Aorta (tissue), 5 donors: ENCODE measurements at places on chromosomes 7 and 10.

DNA sequence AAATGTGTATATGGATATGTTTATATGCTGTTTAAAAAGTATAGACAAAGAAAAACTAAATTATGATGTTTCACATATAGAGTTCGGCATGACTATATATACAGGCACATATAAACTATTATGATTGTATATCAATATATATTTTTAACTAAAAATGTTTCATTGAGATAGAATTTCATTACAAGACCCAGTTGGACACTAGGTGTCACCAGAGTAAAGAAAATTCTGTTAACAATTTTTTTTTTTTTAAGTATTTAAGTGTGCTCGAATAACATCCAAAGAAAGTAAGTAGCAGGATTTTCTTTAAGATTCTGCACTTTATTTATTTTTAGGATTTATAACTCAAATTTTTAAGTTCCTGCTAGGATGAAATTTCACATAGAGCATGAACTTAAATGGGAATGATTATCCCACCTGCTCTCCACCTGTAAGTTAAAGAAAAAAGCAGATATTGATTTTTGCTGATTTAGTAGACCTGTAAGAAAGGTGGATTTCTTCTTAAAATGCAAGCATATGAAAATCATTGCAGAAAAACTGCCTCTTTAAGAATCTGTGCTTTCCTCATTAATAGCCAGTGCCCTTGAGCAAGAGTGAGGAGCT is 961.5 kb downstream of the PCDH15 start:
- DNase-seq, result no peak

- DNase-seq, result no peak
Measured at GRCh38 chr7:151634643-151635042, 114.9 kb upstream of the RHEB start.

DNA sequence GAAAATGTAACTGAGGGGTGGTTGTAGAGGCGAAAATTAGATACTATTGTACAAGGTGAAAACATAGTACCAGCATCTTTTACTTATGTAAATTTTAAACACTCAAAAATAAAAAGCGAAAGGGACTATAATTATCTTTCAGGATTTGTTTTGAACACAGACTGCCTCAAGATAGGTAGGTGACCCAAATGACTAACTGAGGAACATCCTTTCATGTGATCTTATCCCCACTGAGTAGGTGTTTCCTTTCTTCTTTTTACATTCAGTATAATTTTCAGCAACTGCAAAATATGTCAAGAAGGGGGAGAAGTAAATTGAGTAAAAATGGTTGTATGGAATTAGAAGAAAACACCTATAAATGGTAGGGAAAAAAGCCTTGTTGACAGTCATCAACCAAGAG is 236.7 kb downstream of the PHF14 start:
- DNase-seq, result no peak

DNA sequence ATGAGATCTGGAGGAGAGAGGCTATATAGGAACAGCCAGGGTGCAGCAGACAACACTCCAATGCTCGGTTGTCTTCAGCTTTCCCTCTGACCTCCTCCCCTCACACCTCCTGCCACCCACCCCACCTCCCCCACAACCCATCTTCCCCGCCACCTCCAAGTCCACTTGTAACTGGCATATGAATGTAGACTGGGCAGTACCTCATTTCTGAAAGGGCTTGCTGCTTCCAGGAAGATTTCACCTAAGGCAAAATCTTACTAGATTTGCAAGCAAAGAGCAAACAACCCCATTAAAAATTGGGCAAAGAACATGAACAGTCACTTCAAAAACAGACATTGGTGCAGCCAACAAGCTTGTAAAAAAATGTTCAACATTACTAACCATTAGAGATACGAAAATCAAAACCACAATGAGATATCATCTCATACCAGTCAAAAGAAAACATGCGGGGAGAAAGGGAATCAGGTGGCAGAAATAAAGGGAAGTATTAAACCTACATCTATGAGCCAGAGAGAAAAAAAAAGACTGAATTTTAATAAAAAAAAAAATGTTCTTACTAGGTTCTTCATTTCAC is 164.6 kb upstream of the C1GALT1 start:
- no peak for DNase-seq

- no peak for DNase-seq
Measured at GRCh38 chr10:31864834-31865518, 63.7 kb downstream of the ARHGAP12 start.
